ENCODE measurements at places on chromosomes 7 and 10. TPM values are rescaled to one million over a fixed set of nuclear protein-coding genes. Genes with fewer than 3 reads are reported as not detected.

CPA1 gene
- total RNA-seq, result not detected

AKR1C8 gene
- not detected for total RNA-seq

BBS9 gene
- 12.9 TPM for total RNA-seq

LRRD1 gene
- total RNA-seq, result not detected

ARHGEF5 gene
- total RNA-seq, result 25.6 TPM

STEAP1B gene
- 0.13 TPM for total RNA-seq

PPP1R17 gene
- total RNA-seq, result not detected

SMARCD3 gene
- total RNA-seq, result 51.8 TPM

ZNF862 gene
- total RNA-seq, result 3.1 TPM

All from mesangial cell (primary cell).